ENCODE measurements at places on chromosomes 4 and X. TPM values are rescaled to one million over a fixed set of nuclear protein-coding genes. Genes with fewer than 3 reads are reported as not detected.

Gene FGFBP2
- polyA plus RNA-seq, result 0.47 TPM

DNA sequence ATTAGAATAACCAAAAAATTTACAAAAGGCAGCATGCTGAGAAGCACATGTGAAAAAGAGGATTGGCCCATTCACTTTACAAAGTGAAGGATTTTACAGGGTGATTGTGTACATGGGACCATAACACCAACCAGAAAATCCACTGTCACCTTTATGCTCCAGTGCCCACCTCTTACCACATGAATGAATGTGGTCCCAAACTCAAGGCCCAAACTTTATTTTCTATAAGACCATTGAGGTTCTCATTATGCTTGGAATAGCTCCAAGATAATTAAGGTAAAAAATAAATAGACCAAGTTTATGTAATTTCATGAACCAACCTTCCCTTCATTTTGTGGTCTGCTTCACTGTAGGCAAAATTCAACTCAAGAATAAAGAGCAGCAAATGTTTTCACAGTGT, 24.3 kb upstream of the MYOZ2 start:
- no peak for DNase-seq

DNA sequence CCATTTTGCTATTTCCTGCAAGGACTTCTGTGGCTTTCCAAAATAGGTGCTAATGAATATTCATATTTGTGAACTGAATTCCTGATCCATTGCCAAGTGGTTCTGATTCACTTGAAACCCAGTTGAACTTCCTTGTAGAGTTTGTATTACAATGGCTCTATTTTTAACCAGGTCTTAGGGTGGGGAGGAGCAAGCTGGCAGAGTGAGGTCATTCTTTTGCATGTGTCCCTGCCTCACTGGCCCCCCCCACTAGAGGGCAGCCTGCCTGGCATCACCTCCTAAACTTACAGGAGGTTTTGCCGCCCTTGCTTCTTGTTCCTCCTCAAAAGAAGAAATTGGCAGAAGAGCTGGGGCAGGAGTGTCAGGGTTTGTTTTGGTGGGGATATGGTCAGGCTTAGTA, 10.5 kb downstream of the PTTG2 start:
- DNase-seq, result no peak

Gene DRD5
- not detected for polyA plus RNA-seq

DNA sequence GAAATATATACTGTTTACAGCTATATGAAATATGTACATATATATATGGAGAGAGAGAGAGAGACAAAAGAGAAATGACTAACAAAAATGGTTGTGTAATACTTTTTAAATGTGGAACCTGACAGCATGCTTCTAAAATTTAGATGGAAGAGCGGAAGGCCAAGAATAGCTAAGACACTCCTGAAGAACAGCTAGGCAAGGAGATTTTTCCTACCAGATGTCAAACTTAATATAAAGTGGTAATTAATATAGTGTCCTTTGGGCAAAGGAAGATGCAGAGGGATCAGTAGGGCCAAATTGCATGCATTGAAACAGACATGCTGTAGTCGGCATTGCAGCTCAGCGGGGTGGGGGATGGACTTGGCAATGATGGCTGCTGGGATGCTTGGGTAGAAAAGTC, 45.2 kb downstream of the ADD1 start:
- no peak for DNase-seq

DNA sequence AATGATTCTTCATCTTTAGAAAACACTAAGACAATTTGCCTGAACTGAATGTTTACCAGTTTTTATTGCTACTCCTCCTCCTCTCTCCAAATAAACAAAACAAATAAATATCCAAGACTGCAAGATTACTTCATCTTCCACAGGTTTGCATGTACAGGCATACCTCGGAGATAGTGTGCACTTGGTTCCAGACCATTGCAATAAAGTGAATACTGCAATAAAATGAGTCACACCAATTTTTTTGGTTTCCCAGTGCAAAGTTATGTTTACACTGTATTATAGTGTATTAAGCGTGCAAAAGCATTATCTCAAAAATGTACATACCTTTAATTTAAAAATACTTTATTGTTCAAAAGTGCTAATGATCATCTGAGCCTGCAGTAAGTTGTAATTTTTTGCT, 53.3 kb downstream of the FBXL5 start:
- no peak for DNase-seq

GRCh38 chr4:17662694-17663093, 48.3 kb downstream of the MED28 start:
- DNase-seq, result no peak

Gene PORCN
- polyA plus RNA-seq, result 12.0 TPM

Gene SPANXD
- not detected for polyA plus RNA-seq

GRCh38 chr4:87545052-87545451, 15.9 kb upstream of the SPARCL1 start:
- DNase-seq, result no peak

- DNase-seq, result no peak
These were observed 4.8 kb upstream of the RGS12 start for GRCh38 chr4:3287972-3288570.

- peak; percentile 34 for DNase-seq
These were observed 155.2 kb upstream of the SPIN4 start for GRCh38 chrX:63506320-63506719.

Gene AVPR2
- polyA plus RNA-seq, result 0.51 TPM

Gene UGT2A1
- not detected for polyA plus RNA-seq

Gene FHIP1A
- polyA plus RNA-seq, result 2.2 TPM

- DNase-seq, result peak; percentile 93
These were observed 659 bp upstream of the BMP2K start for GRCh38 chr4:78775303-78776078.

Gene HERC6
- 7.9 TPM for polyA plus RNA-seq

Gene CT45A10
- polyA plus RNA-seq, result not detected

GRCh38 chrX:155718972-155719586, 106.3 kb upstream of the TMLHE start:
- DNase-seq, result peak; percentile 7

- no peak for DNase-seq
These were observed 2675.7 kb downstream of the PCDH7 start for GRCh38 chr4:33395731-33396485.

Gene RTL5
- polyA plus RNA-seq, result 2.8 TPM

DNA sequence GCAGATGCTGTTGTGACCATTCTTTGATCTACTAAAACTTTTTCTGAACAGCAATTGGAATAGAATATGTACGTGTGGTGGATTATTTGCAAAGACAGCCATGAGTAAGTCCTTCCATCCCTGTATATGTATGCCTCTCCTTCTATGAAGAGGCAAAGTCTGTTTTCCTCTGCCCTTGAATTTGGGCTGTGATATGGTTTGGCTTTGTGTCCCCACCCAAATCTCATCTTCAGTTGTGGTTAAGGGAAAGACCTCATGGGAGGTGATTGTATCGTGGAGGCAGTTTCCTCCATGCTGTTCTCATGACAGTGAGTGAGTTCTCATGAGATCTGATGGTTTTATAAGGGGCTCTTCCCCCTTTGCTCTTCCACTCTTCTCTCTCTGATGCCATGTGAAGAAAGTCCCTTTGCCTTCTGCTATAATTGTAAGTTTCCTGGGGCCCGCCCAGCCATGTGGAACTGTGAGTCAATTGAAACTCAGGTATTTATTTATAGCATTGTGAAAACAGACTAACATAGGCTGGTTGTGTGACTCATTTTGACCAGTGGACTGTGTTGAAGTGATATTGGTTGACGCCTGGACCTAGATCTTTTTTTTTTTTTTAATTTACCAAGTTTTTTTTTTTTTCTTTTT, 108.3 kb upstream of the CAMK2D start:
- DNase-seq, result no peak

Gene CABS1
- polyA plus RNA-seq, result not detected

Gene NPY1R
- 0.07 TPM for polyA plus RNA-seq

DNA sequence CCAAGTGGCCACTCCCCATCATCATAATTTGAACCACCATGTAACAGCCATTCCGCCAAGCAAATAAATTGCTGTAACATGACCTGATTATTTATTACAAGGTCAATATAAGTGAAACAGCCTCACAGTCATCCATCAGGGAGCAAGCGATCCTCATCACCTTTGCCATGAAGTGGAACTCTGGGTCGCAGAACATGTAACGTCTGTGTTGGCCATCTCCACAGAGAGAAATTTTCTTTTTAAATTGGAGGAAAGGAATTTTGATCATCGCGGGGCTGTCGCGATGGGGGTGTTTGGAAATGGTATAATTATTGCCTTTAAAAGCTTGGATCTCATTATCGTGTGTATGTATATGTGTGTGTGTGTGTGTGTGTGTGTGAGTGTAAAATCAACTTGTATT, 90.2 kb downstream of the SHOX start:
- DNase-seq, result no peak

GRCh38 chrX:69262036-69262936, 97.0 kb upstream of the PJA1 start:
- DNase-seq, result peak; percentile 83

Gene PDGFRA
- 52.1 TPM for polyA plus RNA-seq

Gene FGFBP1
- 7.1 TPM for polyA plus RNA-seq

DNA sequence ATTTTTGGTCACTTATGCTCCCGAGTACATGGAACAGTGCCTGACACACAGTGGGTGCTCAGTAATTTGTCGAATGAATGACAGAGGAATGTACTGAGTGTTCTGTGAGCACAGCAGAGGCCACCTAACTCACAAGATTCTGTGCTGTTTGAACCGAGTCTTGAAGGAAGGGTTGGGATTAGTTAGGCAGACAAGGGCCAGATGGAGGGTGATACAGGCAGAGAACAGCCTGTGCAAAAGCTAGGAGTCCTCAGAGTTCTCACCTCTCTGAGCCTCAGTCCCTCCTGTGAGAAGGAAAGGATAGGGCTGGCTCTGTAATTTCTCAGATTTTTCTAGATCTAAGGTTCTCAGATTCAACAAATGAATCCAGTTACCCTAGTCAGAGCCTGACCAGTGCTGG, 108.8 kb downstream of the NHSL2 start:
- DNase-seq, result no peak

DNA sequence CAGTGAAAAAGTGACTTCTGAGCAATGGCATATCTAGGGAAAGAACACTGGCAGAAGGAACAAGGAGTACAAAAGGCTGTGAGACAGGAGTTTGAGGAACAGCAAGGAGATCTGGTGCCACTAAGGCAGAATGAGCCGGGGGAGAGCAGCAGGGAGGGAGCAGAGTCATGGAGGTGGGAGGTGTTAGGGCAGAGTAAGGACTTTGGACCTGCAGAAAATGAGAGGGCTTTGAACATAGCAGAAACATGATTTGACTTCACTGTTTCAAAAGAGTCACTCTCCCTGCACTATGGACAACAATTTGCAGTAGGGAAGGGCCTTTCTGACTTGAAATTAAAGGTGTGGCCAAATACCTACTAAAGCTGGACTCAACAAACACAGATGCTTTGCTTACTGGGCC, 356.2 kb downstream of the ADGRL3 start:
- no peak for DNase-seq
